NCI-H2081 treated with DMSO at 0.1 percent for 48 hours (cell line): ENCODE measurements at places on chromosomes 11 and 22.

- no peak for DNase-seq
Observed at GRCh38 chr22:39880722-39881121, 12.8 kb downstream of the ENTHD1 start.

DNA sequence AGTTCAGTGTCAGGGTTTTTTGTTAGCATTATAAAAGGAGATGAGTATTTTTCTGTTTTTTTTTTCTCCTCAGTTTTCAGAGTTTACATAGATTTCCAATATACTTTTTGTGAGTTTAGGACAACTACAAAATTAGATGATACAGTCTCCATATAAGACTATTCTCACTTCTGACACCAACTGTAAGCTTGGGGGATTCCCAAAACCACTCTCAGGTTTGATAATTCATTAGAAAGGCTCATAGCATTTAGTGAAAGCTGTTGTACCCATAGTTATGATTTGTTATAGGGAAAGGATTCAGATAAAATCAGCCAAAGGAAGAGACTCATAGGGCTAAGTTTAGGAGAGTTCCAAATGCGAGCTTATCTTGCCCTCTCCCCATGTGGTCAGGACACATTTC lies 24.1 kb downstream of the CUL5 start:
- DNase-seq, result no peak

DNA sequence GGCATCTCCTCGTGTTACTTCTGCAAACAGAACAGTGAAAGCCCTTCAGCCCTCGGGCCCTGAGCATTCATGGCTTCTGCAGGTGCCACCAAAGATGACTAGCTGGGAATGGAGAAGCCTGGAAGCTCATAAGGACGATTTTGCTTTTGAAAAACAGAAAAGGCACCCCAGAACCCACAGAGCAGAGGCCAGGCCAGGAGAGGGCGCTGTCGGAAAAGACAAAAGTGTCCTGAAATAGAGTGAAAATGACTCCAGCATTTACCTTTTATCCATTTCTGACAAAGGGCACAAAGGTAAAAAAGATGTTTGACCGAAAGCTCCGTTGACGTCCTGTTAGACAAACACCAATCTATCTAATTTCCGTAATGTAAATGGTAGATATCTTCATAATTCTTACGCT lies 37.6 kb downstream of the ZNF195 start:
- no peak for DNase-seq

GRCh38 chr11:116972691-116973090 lies 125.5 kb downstream of the SIK3 start:
- no peak for DNase-seq

- DNase-seq, result no peak
Observed at GRCh38 chr11:16184588-16184987, 171.8 kb downstream of the SOX6 start.

GRCh38 chr22:32426881-32427280 lies 14.8 kb upstream of the RTCB start:
- DNase-seq, result no peak

- DNase-seq, result no peak
Observed at GRCh38 chr11:12243911-12244550, 133.3 kb upstream of the PARVA start.

DNA sequence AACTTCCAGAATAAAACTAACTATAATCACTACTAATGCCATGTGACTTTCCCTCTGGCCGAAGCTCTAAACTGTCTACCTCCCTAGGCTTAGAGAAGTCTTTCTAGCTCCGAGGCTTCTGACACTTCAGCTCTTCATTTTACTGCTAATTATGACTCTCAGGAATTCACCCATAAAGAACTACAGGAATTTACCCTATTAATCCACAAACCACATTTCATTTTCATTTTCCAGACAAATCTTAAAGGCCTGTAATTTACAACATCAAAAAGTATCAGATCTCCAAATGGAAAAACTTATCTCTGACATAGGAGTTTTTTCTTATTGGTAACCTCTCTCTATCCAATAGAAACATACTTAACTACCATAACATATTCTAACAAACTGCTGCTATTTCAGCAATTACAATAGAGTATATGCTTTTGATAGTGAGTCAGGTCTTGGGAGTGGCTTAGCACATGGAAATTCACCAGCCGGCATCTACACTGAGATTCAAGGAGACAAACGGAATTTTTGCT lies 33.4 kb downstream of the MRTFA start:
- no peak for DNase-seq

- no peak for DNase-seq
Observed at GRCh38 chr22:49151256-49152126, 676.2 kb downstream of the BRD1 start.

GRCh38 chr11:68471360-68472340 lies 11.1 kb downstream of the PPP6R3 start:
- DNase-seq, result no peak

DNA sequence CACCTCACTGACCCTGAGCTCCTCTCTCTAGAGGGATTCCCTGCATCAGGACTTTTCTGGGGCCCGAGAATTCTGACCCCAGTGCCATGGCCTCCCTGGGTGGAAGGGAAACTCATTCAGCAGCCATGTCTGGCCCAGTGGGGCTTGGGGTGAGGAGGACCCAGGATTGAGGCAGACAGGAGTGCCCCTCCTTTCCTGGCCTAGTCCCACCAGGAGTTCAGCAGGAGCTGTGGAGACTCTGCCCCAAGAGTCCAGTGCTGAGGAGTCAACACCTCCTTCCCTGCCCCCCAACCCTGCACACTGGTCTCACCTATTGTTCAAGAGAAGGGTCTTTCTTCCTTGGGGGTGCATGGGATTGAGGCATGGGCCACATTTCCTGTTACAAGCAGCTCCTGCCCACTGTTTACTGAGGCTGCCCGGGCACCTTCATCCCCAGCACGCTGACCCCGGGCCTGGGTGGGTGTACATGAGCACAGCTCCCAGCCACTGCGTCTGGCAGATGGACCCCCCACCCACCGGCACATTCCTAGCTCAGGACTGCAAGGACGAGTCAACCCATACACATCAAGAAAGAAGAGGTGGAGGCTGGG lies 33.9 kb downstream of the ALX4 start:
- no peak for DNase-seq

- no peak for DNase-seq
Observed at GRCh38 chr11:117839936-117840813, 15.6 kb upstream of the FXYD2 start.

GRCh38 chr11:33040862-33041453 lies 1.6 kb downstream of the TCP11L1 start:
- DNase-seq, result no peak

GRCh38 chr11:95922099-95922498 lies 1.8 kb downstream of the MTMR2 start:
- no peak for DNase-seq

DNA sequence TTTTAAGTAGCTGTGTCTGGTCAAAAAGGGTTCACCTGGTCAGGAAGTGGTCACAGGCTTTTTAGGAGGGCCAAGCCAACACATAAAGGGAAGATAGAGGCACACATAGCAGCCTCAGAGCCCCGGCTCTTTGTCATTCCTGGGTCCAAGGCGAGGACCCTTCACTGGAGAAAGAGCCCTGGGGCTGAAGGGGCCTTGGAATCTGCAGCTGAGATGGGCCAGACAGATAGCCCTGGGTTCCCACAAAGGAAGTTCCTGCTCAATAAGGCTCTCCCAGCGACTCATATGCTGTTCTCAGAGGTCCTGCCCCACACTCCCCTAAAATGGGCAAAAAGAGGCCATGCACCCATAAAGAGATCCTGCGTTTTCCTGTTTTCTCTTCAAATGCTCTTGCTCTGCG lies 77.7 kb downstream of the LINC01488 start:
- no peak for DNase-seq
